ENCODE measurements at places on chromosomes 11 and 22.

DNA sequence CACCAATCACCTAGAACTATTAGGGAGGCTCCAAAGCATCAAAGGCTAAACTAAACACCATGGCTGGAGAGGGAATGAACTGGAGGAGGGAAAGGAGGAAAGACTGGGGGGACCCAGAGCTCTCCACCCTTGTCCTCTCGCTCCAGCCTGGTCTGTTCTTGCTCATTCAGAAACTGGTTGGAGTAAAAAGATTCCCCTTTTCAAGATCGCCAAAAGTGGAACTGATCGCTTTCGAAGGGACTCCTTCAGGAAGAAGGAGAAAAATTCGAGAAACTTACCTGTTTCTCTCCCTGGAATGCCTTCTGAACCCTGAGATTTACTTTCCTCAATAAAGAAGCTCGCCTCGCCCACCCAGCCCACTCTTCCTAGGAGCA is 46.9 kb downstream of the OR4D9 start:
- no peak for DNase-seq

GRCh38 chr11:60950933-60951605 is 907 bp downstream of the SLC15A3 start:
- no peak for DNase-seq

GRCh38 chr11:108035690-108036089 is 27.0 kb downstream of the CUL5 start:
- DNase-seq = no peak

GRCh38 chr11:31555938-31556337 is 46.4 kb downstream of the ELP4 start:
- DNase-seq = no peak

DNA sequence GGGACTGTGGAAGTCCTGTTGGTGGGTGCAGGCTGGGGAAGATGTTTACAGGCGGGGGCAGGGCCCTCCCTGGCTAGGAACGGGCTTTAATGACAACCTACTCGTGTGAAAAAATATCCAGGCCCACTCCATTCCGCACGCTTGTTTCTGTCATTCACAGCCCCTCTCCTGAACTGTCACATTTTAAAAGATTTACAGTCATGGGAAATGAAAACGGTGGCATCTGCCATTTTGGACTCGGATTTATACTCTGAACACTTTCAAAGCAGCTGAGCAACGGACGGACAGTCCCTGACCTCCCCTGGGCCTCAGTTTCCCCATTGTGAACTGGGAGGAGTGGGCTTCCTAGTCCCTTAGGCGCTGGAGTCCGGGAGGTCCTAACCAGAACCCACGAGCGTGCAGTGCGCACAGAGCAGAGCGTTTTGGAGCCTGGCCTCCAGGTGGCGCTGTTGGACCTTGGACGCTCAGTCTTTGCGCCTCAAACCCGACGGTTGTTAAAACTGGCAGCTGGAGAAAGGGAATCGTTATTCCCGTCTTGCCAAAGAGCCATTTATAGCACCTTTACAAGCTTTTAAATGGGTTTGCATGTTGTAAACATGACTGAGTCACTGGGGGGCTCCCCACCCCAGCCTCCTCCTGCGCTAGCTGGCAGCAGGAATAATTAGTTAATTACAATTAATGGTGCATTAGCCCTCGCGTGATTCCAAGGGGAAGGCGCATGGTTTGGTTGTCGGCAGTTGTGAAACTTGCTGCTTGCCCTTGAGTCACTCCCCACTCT is 75.3 kb downstream of the FBLN1 start:
- peak; percentile 47 for DNase-seq

DNA sequence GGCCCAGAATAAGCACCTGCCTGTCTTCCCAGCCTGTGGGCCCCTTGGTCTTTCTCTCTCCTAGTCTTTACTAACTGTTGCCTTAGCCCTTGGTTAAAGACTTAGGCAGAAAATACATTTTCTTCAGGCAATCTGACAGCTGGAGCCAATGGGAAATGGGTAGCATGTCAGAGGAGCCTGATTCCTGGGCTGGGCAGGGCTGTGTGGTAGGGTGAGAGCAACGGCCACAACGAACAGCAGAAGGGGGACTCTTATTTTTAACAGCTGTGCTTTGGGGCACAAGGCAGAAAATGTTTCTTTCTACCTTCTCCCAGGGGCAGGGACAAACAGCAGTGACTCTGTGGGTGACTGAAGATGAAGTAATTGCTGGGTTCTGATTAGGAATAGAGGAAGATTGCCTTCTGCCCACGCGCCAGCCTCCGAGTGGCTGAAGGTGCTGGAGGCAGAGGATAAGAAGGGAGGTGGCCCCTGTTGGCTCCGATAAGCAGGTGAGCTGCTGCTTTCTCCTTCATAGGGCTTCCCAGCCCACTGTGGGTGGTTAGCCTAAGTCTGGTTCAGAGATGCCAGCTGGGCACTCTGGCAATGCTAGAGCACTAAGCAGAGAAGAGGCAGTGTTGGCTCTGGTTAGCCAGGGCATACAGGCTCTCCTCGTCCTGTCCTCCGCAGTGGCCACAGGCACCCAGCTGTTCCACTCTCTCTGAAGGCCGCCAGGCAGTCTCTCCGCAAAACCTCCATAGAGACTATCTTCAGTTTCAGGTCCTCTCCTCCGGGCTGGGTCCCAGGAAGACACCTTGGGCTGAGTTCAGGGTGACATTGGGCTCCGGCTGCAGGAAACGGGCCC is 1.5 kb downstream of the YPEL4 start:
- no peak for DNase-seq

- DNase-seq = no peak
These were observed 21.5 kb upstream of the TXNRD2 start for GRCh38 chr22:19962909-19963806.

DNA sequence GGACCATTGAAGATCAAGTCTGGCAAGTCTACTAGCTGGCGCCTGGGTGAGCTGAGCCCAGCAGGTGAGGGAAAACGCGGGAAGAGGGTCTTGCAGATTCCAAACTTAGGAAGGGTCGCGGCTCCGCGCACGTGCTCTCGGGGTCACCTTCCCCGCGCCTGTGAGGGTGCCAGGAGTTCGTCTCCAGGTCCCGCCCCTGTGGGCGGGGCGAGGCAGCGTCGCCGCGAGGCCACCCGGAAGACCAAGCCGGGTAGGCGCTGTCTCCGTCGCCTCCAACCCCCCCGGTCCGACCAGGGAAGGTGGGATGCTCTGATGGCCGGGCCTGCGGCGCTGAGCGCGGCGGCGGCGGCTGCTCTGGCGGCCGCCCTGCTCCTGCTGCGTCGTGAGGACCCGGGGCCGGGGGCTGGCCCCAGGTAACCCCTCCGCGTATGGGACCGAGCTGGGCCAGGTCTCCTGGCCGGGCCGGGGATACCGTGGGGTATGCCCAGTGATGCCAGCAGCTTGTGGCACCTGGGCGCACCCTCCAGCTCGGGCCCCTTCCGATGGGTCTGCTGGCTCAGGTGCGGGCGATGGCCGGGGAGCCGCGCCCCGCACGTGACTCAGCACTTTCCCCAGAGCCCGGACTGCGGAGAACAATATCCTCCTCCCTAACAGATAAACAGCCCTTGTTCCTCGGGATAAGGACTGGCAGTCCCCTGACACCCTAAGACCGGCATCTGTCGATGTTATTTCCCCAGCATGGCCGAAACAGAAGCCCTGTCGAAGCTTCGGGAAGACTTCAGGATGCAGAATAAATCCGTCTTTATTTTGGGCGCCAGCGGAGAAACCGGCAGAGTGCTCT is at the start of gene HTATIP2:
Gene HTATIP2, plus strand, starts transcription at position 215 of the 841 bp plus-strand sequence. Its CDS starts 524 bp downstream, at position 739.
- peak; percentile 45 for DNase-seq

GRCh38 chr11:67356387-67356863 is 3.1 kb upstream of the POLD4 start:
- no peak for DNase-seq

DNA sequence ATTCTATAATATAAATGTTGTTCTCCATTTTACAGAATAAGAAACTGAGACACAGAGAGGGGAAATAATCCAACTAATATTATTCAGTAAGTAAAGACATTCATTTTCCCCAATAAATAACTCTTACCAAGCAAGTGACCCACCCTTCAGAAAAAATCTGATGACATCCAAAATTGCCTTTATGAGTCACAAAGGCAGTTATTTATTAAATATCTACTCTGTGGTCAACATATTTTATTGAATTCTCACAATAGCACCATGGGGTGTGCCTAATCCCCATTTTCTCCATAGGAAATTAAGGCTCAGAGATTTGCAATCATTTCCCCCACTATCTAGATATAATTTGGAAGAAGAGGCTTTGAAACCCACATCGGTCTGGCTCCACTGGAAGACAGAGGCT is 161.5 kb upstream of the ISX start:
- DNase-seq = no peak

GRCh38 chr11:15805726-15806125 is 550.6 kb downstream of the SOX6 start:
- DNase-seq = no peak

DNA sequence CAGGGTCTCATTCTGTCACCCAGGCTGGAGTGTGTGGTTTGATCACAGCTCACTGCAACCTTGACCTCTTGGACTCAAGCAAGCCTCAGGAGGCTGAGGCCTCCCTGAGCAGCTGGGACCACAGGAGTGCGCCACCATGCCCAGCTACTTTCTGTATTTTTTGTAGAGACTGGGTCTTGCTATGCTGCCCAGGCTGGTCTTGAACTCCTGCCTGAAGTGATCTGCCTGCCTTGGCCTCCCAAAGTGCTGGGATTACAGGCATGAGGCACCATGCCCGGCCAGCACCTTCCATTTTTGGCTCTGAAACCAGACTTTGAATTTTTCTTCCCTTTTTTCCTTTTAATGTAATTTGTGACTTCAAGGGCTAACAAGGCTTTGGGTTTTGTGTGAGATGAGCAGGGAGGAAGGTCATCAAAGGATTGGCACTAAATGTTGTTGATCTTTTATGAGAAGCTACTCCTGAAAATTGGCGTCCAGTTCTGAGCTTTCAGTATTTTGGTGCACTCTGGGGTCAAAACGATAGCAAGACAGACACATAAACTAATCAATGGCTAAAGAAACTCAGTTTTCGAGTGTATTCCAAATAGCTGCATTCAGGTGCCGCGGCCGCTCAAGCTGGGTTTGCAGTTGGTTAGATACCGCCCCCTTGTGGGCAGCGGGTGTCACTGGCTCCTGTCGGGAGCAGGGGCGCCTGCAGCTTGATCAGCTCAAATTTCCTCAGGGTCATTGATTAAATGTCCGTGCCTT is 51.9 kb upstream of the CLMP start:
- DNase-seq = peak; percentile 72

- DNase-seq = peak; percentile 36
These were observed at the start of gene ARHGEF12 for GRCh38 chr11:120335908-120336640. ARHGEF12 (plus strand) TSS chr11:120336413; CDS start chr11:120337244, 831 bp downstream.

- DNase-seq = no peak
These were observed 50.8 kb downstream of the HIPK3 start for GRCh38 chr11:33307984-33308383.

GRCh38 chr22:35215993-35216392 is 41.3 kb upstream of the HMGXB4 start:
- no peak for DNase-seq

- DNase-seq = no peak
These were observed 109.9 kb downstream of the MPPED1 start for GRCh38 chr22:43521716-43522115.

DNA sequence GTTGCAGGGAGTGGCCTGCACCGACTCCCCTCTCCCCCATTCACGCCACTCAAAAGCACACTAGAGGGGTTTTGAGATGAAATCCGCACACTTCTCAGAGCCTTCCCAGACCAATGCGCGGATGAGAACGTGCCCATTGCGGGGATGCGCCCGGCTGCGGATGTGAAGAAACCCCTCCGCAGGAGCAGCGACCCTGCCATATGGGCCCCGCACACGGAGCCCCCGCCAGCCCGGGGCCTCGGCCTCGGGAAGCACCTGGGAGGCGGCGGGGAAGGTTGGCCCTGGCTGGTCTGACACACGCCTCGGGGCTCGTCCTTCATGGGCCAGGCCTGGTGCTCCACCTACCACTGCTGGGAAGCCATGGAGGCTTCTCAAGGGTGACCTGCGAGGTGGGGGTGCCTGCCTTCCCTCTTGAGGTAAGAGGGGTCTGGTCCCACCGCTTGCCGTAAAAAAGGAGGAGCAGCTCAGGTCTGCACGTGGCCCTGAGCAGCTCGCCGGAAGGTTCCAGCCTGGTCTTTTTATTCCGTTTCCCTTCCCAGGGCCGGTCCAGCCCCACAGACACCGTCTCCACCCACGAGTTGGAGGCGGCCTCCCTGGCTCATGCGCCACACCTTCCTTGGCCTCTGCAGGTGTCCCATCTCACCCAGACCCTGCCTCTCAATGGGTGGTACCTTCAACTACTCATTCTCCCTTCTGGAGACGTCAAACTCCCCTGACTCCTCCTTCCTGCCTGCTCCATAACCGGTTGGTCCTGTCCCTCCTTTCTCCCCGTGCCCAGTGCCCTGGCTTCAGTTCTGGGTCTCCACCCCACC is 39.4 kb downstream of the TRMU start:
- DNase-seq = no peak

- DNase-seq = no peak
These were observed 466.5 kb downstream of the MIAT start for GRCh38 chr22:27123880-27124279.

DNA sequence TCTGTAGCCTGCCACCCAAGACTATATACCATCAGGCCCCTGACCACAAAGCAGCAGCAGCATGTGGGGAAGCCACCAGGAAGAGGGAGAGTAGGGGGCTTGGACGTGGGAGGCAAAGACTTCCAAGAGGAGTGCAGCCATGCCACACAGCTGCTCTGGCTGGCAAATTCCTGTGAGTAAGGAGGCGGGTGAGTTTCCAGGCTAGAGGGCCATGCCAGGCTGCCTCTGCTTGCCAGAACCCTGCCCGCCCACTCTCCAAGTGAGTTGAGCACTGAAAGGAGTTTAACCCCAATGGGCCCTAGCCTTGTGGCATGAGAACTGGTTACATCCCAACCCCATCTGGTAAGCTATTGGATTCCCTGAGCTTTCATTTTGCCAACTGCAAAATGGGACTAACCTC is 4.7 kb upstream of the DGAT2 start:
- DNase-seq = no peak

- DNase-seq = no peak
These were observed 50.0 kb upstream of the CLTCL1 start for GRCh38 chr22:19341500-19341899.

DNA sequence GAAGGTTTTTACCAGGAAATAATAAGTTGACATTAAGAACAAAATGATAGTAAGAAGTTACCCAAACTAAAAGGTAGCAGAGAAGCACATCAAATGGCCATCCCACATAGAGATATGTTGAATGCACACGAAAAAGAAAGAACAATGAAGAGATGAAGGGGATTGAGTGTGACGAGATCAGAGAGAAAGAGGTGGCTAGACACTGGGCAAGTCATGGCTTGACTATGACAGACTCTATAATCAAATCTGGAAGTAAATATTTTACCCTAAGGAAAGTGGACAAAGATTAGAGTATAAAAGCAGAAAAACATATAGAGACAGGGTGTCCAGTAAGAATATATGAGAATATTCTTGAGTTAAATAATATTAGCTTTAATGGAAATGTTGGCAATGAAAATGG is 31.4 kb downstream of the CASP12 start:
- DNase-seq = no peak
